Muscle of leg (tissue), 16 donors: ENCODE measurements at places on chromosomes 1 and 21. TPM values are rescaled to one million over a fixed set of nuclear protein-coding genes. Genes with fewer than 3 reads are reported as not detected.

DNA sequence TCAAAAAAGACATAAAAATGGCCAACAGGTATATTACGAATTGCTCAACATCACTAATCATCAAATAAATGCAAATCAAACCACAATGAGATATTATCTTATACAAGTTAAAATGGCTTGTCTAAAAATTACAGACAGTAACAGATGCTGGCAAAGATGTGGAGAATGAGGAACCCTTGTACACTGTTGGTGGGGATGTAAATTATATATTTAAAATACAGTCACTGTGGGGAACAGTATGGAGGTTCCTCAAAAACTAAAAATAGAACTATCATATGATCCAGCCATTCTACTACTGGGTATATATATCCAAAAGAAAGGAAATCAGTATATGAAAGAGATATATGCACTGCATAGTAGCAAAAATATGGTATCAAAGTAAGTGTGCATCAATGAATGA lies 1037.2 kb upstream of the B3GALT2 start:
- H3K4me3 ChIP-seq, result no peak overlapping the region
- no peaks in the 10 kb centered on the region for H3K27me3 ChIP-seq
- H3K4me1 ChIP-seq, result no peaks in the 10 kb centered on the region
- H3K36me3 ChIP-seq, result no peaks in the 10 kb centered on the region
- no peak overlapping the region for H3K27ac ChIP-seq
- DNase-seq, result no peak

GRCh38 chr21:26445440-26445839 lies 127.6 kb downstream of the CYYR1 start:
- H3K27me3 ChIP-seq, result no peaks in the 10 kb centered on the region
- peaks cover 2% of the 10 kb centered on the region for H3K4me1 ChIP-seq
- no peak for DNase-seq
- H3K27ac ChIP-seq, result no peak overlapping the region

Gene LAMC2
- total RNA-seq, result 0.71 TPM

Gene TSPAN1
- not detected for total RNA-seq

- H3K4me3 ChIP-seq, result no peak overlapping the region
- peak; percentile 55 for DNase-seq
- peaks cover 27% of the 10 kb centered on the region for H3K4me1 ChIP-seq
- no peaks in the 10 kb centered on the region for H3K27me3 ChIP-seq
Measured at GRCh38 chr1:108815566-108815965, 41.3 kb downstream of the AKNAD1 start.

GRCh38 chr21:36027347-36027746 lies 33.0 kb downstream of the SETD4 start:
- no peak overlapping the region for H3K4me3 ChIP-seq
- DNase-seq, result no peak
- H3K27ac ChIP-seq, result no peak overlapping the region
- H3K27me3 ChIP-seq, result no peaks in the 10 kb centered on the region
- peaks cover 8% of the 10 kb centered on the region for H3K4me1 ChIP-seq

DNA sequence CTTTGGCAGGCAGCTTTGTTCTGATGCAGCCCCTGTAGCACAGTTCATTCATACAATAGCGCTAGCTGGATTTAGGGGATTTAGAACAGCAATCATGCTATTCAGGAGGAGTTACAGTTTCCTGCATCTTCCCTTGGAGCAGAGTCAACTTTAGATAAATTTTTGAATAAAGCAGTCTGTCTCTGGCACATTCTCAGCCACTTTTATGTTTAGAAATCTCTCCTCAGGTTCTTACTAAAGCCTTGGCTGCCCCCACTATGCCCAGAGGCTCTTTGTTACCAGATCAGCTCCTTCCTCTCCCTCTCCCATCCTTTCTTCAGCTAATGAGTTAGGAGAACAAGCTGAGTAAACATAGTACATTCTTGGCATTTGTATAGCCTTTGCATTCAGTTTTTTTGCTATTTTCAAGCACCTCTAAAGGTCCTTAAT lies 17.0 kb upstream of the PIGC start:
- DNase-seq, result no peak
- H3K4me3 ChIP-seq, result no peak overlapping the region
- no peaks in the 10 kb centered on the region for H3K27me3 ChIP-seq

Gene CAPN8
- 0.58 TPM for total RNA-seq

DNA sequence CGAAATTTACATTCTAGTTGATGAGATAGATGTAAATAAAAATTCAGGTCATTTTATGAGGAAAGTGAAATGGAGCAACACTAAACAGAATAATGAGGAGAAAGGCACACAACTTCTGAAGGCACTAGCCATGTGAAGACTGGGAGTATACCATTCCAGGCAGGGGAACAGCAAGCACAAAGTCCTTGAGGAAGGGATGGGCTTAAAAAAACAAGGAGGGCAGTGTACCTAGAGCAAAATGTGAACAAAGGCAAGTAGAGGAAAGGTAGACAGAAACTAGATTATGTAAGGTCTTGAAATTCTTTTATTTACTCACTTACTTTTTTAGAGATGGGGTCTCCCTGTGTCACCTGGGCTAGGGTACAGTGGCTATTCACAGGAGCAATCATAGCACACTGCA lies 54.1 kb upstream of the LRIG2 start:
- no peaks in the 10 kb centered on the region for H3K27me3 ChIP-seq
- no peak overlapping the region for H3K27ac ChIP-seq
- H3K4me3 ChIP-seq, result no peak overlapping the region

GRCh38 chr1:70754701-70755100 lies 292.9 kb downstream of the PTGER3 start:
- H3K4me3 ChIP-seq, result no peak overlapping the region
- no peak overlapping the region for H3K27ac ChIP-seq
- DNase-seq, result no peak
- no peaks in the 10 kb centered on the region for H3K36me3 ChIP-seq
- no peaks in the 10 kb centered on the region for H3K27me3 ChIP-seq
- H3K4me1 ChIP-seq, result no peaks in the 10 kb centered on the region

Gene PGLYRP4
- total RNA-seq, result not detected

- H3K27me3 ChIP-seq, result peaks cover 16% of the 10 kb centered on the region
- H3K27ac ChIP-seq, result no peak overlapping the region
- no peak overlapping the region for H3K4me3 ChIP-seq
- no peak for DNase-seq
- H3K4me1 ChIP-seq, result peaks cover 10% of the 10 kb centered on the region
Measured at GRCh38 chr1:98057236-98057910, 136.5 kb upstream of the DPYD start.

Gene SLAMF9
- total RNA-seq, result not detected

DNA sequence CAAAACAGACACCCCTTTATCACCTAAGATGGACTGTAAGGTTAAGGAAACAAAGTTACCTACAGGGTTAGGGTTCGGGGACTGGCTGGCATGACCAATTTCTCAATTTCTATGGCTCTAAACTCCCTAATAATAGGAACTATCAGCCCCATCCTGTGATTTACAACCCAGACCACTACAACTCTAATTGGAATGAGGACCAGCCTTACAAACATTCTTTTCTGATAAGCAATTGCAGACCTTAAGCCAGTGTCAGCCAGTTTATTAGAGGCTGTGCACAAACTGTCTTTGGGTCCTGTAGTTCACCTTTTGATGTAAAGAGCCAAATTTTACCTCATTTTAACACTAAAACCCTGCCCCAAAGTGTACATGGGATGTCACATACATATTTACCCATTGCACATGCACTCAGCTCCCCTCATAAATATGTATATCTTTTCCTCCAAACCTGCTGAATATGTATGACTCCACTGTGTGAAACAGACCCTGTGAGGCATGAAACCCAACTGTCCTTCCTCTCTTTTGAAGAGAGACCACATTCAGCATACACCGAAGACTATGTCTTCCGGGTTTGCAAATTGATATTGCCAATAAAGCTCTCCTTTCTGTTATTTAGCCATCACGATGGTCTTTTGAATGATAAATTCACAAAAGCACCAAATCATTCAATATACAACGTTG lies 7.3 kb upstream of the APP start:
- peaks cover 2% of the 10 kb centered on the region for H3K4me1 ChIP-seq
- H3K4me3 ChIP-seq, result no peak overlapping the region
- DNase-seq, result no peak
- H3K36me3 ChIP-seq, result no peaks in the 10 kb centered on the region

DNA sequence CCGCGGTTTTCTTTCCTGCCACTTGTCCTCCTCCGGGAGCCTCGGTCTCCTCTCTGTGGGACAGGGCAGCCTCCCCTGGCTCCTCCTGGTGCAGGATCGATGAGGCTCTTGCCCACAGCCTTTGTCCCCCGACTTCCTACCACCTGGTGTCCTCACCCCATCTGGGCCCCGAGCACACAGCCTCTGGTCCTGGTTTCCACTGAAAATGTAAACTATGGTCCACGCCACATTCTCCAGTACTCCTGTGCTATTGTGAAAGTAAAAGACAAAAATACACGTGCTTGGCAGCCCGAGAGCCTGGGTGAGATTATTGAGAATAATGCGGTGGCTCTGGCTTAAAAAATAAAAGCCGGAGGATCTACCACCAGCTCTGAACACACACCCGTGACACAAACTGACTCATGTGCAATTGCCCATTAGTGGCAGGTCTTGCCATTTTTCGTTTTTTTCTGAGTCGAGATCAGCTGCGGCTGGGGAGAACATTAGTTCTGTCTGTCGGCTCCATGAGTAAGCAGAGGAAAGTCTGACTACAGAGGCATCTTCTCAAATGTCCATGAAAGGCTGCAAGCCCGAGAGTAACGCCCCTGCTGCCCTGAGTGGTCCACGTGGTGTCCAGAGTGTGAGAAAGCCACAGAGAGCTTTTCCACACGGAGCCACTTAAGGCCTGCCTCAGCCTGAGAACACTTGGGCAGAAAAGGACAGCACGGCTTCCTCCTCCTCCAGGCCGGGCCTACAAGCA lies 5.7 kb upstream of the COL6A2 start:
- H3K27ac ChIP-seq, result peak overlapping the region; percentile 91
- H3K4me3 ChIP-seq, result no peak overlapping the region
- peaks cover 35% of the 10 kb centered on the region for H3K4me1 ChIP-seq
- no peaks in the 10 kb centered on the region for H3K36me3 ChIP-seq

Gene NMNAT2
- 0.49 TPM for total RNA-seq

GRCh38 chr1:21935891-21936365 lies 1.2 kb downstream of the HSPG2 start:
- H3K4me1 ChIP-seq, result peaks cover 80% of the 10 kb centered on the region
- H3K27me3 ChIP-seq, result no peaks in the 10 kb centered on the region
- peak overlapping the region; percentile 37 for H3K27ac ChIP-seq
- H3K36me3 ChIP-seq, result peaks cover 15% of the 10 kb centered on the region
- H3K4me3 ChIP-seq, result peak overlapping the region; percentile 85
